Activated T-helper 1 cell treated with Interleukin-2 at 50 U/mL for 16 hours (primary cell): ENCODE measurements at places on chromosomes 7 and 10.

GRCh38 chr7:81583090-81583489 lies 186.8 kb downstream of the HGF start:
- no peak for DNase-seq

DNA sequence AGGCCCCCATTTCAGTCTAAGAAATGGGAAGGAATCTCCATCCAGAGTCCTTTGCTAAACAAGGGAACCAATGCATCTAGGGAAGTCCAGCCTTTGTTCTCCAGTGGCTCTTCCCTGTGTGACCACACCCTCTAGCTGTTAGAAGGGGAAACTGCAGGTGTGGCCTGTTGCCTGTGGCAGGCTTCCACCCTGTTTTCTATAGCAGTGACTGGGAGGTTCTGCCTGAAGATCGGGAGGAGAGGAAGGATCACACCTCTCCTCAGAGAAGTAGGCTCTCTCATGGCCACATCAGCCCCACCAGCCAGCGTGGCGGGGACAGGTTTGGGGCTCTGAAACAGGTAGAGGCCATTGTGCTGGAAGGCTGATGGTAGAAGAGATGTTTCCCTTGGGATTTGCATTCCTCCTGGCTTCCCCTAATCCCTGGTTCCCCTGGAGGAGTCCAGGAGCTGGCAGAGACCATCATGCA lies 47.7 kb upstream of the TRIM8 start:
- no peak for DNase-seq

DNA sequence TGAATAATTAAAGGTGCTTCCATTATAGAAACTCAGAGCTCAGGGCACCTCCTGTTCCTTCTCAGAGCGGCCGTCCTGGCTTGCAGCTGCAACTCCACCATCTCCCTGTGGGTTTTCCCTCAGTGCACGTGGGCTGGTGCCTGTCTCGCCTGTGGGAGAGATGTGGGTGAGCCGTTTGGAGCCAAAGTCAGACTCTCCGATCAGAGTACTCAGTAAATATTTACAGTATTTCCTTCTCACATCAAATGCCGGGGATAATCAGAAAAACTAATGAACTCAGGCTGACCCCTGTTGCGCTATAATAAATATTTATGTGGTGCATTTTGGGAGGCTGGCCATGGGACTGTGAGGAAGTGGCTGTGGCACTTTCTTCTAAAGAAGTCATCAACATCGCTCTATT lies 155.8 kb upstream of the HABP2 start:
- no peak for DNase-seq

- DNase-seq: no peak
These were observed 288.6 kb upstream of the PHF14 start for GRCh38 chr7:10685040-10685439.

GRCh38 chr7:118734541-118734940 lies 510.0 kb downstream of the ANKRD7 start:
- DNase-seq: no peak

DNA sequence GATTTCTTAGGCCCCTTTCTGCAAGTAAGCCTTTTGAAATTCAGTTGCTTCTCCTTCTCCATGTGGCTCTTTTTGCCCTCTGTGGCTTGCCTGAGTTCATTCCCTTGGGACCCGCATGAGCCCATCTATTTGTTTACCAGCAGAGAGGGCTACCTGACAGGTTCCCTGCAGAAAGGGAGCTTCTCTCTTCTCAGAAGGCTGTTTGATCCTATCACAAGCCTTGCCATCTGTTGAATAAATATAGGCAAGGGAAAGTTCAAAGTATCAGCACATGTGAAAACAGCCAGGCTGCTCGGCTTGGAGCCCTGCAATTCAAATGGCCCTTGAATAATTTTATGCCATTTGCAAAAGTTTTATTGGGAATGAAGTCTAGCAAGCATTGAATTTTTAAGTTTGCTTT lies 720.2 kb upstream of the FZD8 start:
- DNase-seq: no peak

- no peak for DNase-seq
These were observed 1.9 kb downstream of the PTEN start for GRCh38 chr10:87865241-87865881.

DNA sequence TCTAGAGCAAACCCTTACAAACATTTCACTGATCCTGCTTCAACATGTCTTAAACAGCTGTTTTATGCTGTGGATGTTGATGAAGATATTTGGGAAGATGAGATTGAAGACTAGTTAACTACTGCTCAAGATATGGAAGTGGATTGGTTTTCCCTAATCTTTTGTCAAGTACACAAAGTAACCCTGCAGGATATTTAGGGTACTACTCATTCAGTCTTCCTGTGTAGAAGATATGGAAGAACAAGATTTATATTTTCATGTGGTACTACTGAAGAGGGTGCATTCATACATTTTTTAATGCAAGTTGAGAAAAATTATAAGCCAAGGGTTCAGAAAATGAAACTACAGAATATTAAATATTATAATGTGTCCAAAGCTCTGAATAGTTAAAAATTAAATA lies 18.3 kb upstream of the TMEM140 start:
- no peak for DNase-seq

- DNase-seq: no peak
These were observed 24.6 kb downstream of the GRM3 start for GRCh38 chr7:86668315-86668714.

GRCh38 chr10:77111611-77112550 lies 525.7 kb downstream of the KCNMA1 start:
- no peak for DNase-seq

GRCh38 chr7:50926049-50926448 lies 143.4 kb upstream of the GRB10 start:
- no peak for DNase-seq

- no peak for DNase-seq
These were observed 138.5 kb upstream of the MGMT start for GRCh38 chr10:129328546-129328945.

- DNase-seq: no peak
These were observed 28.4 kb upstream of the PDLIM1 start for GRCh38 chr10:95319239-95319638.

GRCh38 chr10:48391994-48392393 lies 85.5 kb downstream of the MAPK8 start:
- no peak for DNase-seq

- no peak for DNase-seq
These were observed 48.3 kb downstream of the CSTF2T start for GRCh38 chr10:51651063-51651462.

GRCh38 chr10:109358325-109358724 lies 565.0 kb downstream of the XPNPEP1 start:
- DNase-seq: no peak

DNA sequence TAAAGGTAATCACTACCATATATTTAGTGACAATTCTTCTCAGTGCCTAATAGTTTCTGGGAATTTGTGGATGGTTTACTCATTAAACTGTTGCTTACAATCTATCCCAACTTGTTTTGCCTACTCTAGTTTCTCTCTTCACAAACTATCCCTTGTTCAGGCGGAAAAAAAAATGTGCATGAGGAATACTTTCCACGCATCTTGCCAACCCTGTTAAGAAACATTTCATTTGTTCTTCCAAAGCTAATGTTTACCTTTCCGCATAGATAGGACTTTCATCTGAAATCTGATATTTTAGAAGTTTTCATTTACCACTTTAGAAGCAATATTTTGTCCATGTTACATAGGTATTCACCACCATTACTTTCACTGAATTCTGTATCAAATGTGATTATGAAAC lies 191.9 kb downstream of the MDFIC start:
- no peak for DNase-seq

DNA sequence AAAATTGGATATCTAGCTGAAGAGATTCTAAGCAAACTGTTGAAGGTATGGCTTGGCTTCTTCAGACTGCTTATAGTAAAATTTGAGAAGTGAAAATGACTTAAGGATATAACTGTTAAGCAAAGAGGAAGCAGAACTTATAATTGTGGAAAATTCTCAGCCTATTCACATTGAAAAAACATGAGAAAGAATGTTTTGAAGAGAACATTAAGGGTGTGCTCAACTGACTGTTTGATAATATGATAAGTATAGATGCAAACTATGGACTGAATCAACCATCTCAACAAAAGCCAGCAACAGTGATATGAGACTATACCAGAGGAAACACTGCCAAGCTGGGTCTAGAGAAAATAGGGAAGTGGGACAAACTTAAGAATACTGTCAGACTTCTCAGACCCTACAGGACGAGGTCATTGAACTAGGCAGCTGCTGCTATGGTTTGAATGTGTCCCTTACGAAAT lies 133.1 kb upstream of the PPP1R3A start:
- DNase-seq: no peak

DNA sequence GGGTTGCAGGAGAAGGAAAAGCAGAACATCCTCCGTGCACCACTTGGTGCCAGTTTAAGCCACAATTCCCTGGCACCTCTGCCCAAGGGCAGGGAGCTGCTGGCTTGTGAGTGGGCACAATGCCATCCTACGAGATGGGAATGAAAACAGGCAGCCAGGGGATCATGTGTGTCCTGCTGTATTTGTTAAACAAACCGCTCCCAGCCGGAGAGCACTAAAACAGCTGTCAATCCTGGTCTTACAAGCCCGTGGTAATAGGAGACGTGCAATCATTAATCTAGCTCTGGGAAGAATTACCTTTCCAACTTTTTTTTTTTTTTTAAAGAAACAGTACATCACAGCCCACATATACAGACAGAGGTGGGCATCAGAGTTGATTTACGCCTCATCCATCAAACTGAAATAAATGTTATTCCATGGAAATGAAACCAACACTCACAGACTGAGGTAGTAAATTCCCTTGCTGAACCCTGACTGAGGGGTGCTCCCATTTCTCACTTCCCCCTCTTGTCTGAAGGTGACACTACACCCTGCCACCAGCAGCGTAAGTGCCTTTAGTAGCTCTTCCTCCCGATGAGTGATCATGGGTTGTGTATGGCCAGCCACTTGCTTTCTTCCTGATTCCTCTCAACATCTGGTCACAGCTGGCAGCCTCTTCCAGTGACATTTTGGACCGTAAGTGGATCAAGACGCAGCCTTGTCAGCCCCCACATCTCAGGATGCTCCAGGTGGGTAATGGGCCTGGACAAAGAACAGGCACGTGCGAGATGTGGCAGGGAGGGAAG lies 143.8 kb downstream of the TEX36 start:
- no peak for DNase-seq

GRCh38 chr10:99787782-99788445 lies 5.5 kb downstream of the ABCC2 start:
- DNase-seq: no peak

GRCh38 chr10:49550563-49550962 lies 11.6 kb upstream of the ERCC6 start:
- no peak for DNase-seq

GRCh38 chr10:132539431-132539839 lies 1.8 kb downstream of the INPP5A start:
- no peak for DNase-seq

GRCh38 chr7:128404886-128405470 lies 4.8 kb downstream of the IMPDH1 start:
- no peak for DNase-seq

GRCh38 chr7:111677848-111678247 lies 115.6 kb upstream of the IMMP2L start:
- DNase-seq: no peak

DNA sequence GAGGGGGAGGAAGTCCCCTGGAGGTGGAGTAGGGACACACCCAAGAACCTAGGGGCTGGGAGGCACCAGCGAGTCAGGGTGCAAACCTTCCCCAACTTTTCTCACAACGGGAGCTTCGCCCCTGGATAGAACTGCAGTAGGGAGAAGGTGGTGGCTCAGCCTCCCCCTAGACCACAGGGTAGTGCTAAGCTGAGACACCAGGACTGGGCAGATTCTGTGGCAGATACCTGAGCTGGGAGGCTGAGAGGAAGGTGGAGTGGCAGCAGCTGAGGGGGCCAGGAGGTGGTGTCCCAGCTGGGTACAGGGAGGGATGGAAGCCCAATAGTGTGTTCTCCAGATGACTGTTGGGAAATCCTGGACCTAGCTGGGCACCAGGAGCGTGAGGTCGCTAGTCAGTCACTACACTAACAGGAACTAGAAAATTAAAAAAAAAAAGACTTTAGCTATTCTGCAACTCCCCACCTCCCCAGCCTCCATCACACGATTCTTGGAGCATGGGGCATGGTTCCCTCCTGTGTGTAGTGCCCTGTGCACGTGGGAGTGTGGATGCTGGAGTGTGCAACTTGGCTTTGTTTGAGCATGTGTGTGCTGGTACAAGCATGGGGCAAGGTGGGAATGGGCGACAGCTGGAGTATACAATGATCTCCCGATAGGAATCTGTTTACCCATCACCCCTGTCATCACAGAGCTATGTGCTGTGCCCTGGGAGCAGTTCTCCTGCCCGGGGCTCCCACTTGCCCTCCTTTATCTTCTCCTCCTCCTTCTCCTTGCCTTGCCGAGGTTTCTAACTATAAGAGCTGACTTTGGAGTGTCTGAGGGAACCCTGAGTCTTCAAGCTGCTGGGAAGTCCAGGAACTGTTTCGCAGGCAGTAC lies 8.8 kb upstream of the TRPV6 start:
- no peak for DNase-seq

- DNase-seq: no peak
These were observed 16.6 kb downstream of the BAG3 start for GRCh38 chr10:119667562-119668328.

DNA sequence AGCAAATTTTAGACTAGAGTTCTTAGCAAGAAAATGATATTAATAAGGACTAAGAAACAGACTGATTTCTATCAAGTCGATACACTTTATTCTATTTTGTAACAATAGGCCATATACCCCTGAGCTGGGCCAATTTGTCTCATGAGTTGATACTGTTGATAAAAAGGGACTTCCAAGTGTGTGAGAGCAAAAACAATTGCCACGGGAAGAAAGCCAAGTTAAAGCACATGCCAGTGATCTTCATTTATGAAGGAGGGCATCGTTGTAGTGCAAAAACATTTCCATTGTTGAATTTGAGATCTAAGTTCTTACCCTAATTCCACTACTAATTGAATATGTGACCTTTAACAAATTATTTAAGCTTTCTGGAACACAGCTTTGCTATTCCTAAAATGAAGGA lies 119.9 kb downstream of the CNOT4 start:
- DNase-seq: no peak

GRCh38 chr7:101725921-101726320 lies 91.5 kb upstream of the CUX1 start:
- no peak for DNase-seq

DNA sequence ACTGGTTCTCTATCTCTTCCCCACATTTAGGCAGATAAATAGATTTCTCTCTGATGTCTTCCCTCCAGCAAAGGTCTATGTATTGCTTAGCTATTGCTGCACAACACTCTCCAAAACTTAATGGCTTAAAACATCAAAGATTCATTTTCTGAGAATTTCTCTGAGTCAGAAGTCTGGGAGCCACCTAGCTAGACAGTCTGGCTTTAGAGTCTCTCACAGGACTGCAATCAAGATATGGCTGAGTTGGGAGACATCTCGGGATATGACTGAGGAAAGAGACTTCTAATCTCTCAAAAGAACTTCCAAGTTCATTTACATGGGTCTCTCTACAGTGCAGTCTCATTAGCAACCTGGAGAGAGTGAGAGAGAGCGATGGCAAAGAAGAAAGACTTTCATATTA lies 553.6 kb upstream of the GHITM start:
- no peak for DNase-seq

GRCh38 chr7:35530124-35531109 lies 164.5 kb downstream of the HERPUD2 start:
- no peak for DNase-seq

GRCh38 chr7:135224027-135224426 lies 9.6 kb upstream of the STRA8 start:
- no peak for DNase-seq
